ENCODE measurements at places on chromosomes 13 and 19.

GRCh38 chr13:111204438-111205177 lies 89.5 kb downstream of the ARHGEF7 start:
- no peak for DNase-seq

GRCh38 chr13:47680748-47681147 lies 320.3 kb downstream of the SUCLA2 start:
- DNase-seq, result no peak

DNA sequence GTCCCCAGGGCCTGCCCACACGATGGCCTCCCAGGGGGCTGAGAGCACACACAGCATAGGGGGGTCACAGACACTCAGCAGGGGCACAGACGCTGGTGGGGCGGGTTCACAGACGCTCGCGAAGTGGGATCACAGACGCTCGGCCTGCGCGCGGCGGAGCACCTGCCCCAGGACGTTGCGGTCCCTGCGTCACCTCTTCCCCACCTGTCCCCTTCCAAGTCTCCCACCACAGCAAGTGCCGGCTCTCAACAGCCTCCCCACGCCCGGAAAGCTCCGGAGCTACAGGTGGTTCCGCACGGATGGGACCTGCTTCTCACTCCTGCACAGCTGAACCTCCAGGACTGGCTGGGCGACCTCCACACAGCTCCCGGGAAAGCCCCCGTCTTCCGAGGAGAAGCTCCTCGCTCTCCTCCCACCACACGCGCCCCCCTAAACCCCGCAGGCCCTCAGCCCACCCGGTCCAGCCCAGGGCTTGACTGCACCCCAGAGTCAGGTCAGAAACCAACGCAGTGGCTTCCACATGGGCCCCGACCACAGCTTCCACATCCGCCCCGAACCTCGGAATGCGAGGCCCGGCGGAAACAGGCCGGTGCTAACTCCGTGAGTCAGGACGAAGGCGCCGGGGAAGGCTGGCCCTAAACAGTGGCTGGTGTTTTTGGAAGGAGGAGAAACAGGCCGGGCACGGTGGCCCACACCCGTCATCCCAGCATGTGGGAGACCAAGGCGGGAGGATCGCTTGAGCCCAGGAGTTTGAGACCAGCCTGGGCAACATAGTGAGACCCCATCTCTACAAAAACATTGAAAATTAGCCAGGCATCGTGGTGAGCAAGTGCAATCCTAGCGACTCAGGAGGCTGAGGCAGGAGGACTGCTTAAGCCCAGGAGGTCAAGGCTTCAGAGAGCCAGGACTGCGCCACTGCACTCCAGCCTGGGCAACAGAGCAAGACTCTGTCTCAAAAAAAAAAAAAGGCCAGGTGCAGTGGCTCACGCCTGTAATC lies 16.5 kb downstream of the BTBD2 start:
- DNase-seq, result no peak

DNA sequence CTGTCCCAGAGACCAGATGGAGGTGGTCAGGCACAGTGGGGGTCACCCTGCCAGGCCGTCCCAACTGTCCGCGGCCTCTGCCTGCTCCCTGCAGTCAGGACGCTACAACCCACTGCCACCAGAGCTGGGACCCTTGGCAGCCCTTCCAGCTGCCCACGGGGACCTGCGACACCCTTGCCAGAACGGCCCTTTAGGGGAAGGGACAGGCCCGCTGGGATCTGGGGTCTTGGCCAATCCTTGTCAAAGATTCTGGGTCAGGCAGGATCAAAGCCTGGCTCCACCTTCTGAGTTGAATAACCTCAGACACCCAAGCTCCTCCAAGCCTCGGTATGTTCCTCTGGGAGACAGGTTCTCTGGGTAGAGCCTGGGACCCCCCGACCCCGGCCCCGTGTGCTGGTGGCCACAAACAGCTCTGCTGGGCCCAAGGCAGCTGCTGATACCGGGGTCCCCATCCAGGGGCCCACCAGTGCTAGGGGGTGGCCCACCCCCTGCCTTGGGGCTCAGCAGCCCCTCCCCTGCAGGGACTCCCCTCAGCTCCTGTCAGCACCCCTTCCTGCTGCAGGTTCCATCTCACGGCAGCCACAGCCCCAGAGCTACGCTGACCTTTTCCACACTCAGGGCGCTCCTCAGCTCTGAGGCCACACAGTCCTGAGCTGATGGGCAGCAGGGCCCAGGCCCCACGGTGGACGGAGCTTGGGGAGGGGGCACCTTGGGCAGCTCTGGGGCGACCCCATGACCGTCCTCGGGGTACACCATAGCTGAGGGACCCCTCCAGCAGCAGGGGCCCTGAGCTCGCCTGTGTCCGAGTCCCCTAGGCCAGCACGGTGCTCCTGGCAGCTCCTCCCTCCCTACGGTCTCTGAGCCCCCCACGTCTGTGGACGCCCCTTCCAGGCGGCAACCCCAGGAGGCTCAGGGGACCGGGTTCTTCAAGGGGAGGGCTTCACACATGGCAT lies 18.4 kb downstream of the SBNO2 start:
- no peak for DNase-seq

DNA sequence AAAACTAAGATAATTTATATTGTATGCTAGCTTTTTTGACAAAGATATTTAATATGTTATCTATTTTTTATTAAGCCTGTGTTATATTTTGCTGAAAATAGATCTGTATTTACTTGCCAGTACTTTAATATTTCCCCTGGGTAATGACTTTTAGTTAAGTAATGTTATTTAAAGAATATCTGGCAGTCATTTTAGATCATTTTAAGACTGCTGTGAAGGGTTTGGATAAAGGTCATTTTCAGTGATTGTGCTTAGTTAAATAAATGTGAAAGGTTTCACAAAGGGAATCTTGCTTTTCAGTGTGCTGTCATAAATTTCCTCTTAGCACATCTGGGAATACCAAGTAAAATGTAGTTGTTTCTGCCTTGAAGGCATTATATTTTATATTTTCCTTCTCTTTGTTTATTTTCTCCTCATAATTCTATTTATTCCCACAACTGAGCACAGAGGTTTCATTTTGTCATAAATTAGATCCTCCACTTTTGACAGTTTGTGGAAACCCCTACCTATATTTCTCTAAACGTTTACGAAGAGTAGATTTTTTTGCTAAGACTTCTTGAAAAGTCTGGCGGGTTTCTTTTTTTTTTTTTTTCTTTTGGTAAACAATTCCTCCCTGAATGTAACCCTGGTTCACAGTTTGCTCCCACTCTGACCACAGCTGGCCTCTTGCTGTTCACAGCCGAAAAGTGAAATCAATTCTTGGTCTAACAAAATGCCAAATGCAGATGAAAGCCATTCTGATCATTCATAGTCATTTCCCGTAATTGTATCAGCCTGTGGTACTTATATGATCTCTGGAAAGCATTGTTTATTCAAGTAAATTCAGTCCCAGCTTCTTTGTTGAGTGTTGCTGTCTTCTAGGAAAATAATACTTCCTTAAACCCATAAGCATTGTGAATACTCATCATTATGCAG lies 87.8 kb downstream of the MAB21L1 start:
- no peak for DNase-seq

All from CD4-positive, alpha-beta T cell treated with Interleukin-2 at 100 ng/mL for 4 hours (primary cell).